Vagina (tissue), 2 donors: ENCODE measurements at places on chromosomes 13 and 19.

DNA sequence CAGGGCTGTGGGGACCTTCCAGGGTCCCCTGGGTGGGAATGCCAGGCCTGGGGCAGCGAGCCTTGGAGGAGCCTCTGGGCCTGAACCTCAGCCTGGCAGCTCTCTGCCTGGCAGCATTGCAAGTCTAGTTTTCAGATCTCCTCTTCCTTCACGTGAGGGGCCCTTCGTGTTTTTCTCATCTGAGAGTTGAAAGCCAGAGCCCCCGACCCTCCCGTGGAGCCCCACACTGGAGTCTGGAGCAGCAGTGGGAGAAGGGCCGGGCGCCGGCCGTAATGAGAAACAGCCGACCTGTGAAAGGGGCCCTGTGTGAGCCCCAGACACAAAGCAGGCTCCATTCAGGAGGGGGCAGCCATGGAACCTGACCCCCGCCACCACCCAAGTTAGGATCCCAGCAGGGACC is 19.3 kb downstream of the TMED1 start:
- no peak for DNase-seq

- no peak for DNase-seq
Measured at GRCh38 chr19:2150794-2151338, 500 bp downstream of the AP3D1 start.

GRCh38 chr19:1082165-1082927 is 12.8 kb downstream of the POLR2E start:
- DNase-seq = no peak

GRCh38 chr19:55118401-55118991 is 1.1 kb upstream of the PPP1R12C start:
- DNase-seq = no peak

- no peak for DNase-seq
Measured at GRCh38 chr13:36130552-36131221, 495 bp downstream of the DCLK1 start.

DNA sequence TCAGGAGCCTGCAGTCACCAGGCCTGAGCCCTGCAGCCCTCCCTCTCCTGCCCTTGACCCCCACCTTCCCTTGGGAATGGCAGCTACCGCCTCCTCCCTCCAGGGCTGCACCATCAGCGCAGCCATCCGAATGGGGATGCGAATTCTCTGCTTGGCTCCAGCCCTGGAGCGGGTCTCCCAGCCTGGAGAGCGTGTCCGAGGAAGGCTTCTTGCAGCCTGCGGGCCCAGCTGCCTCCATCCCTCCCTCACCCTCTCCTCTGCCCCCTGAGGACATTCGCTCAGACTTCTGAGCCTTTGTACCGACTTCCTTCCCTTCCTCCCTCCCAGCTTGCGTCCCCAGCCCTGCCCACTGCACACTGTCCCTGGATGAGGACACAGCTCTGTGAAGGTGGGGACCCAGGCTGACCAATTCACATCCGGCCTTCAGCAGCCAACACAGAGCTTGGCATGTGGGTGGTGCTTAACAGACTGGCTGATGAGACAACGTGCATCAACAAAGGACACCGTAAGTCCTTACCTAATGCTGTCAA is 6.0 kb upstream of the NKPD1 start:
- no peak for DNase-seq

DNA sequence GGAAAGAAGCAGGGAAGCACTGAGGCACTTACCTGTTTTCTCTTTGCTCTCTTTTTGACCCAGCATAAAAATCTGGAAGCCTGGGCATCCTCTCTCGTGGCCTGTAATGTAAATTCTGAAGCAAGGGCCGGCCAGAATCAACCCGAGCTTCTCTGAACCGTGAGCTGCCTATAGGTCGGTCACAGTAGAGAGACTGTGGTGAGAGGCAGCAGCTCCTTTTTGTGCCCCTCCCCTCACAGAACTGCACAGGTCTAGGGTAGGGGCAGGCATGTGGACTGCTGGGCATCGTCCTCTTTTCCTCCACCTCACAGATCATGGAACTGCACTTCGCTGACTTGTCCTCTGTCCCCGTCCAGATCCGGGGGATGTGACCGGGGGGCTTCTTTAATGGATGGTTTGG is 12.5 kb downstream of the FAM124A start:
- no peak for DNase-seq

DNA sequence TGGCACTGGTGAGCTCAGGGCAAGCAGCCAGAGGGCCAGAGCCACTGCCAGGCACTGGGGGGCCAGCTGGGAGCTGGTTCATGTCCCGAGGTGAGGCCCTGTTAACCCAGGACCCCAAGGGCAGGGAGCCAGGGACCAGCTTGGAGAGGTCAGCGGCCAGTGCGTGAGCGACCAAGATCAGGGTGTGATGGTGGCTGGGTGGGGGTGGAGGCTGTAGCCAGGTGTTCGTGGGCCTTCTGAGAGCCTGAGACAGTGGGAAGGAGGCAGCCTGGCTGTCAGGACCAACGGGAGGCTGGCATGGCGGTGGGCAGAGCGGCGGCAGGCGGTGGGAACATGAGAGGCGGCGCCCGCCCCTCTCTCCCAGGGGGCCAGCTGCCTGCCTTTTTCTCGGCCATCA is 8.1 kb upstream of the KPTN start:
- no peak for DNase-seq

DNA sequence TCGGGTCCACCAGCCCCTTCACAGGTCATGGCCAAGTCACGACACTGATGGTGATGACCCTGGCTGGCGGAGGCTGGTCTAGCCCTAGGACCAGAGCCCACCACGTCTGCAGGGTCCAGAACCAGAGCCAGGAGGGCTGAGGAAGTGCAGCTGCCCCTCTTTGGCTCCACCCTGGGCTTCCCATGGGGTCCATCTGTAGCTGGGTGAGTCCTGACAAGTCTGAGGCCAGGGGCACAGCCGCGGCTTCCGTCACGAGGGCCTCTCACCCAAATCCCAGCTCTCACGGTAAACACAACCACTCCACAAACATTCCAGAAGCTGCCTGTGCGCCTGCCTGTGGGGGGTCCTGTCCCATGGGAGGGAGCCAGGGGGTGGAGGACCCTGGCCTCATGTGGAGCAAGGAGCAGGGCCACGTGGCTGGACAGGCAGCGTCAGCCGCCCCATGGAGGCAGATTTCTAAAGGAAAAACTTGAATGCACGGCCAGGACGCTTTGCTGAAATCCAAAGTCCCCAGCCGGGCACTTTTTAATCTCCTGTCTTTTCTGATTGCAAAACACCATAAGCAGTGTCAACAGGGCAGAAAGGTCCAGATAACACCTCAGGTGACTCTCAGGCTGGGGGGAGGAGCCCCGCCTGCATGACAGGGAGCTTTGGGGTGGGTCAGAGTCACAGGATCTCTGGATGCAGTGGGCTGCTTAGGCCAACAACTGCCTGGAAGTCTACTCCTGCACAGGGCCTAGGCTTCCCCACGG is 29.9 kb downstream of the CEBPG start:
- no peak for DNase-seq

GRCh38 chr19:45528149-45528743 is 21.0 kb downstream of the VASP start:
- no peak for DNase-seq

- DNase-seq = no peak
Measured at GRCh38 chr19:49468199-49468598, 5.8 kb upstream of the FLT3LG start.

- no peak for DNase-seq
Measured at GRCh38 chr19:37931881-37932655, 25.1 kb downstream of the SIPA1L3 start.

DNA sequence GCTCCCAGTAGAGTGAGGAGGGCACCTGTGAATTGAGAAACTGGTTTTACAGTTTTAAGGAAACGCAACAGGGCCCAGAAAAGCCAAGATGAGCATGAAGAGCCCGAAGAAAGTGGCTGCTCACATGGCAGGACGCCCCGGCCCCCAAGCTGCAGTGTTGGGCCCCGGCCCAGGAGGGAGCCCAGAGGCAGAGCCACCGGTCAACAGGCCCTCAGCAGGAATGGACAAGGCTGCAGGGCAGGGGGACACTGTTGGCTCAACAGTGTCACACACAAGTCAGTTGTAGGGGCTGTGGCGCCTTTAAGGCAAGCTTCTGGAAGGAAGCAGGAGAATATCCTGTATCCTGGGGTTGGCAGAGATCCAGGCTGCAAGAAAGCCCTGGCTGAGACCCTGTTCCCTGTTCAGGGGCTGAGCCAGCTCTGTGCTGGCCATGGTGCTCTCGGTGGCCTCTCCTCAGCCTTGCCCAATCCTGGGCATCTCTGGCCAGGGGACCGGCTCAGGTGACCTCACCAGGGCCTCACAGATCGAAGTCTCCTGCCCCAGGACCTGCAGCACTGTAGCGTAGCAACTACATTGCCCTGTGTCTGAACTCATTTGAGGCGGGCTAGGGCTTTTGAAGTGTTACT is 28.0 kb downstream of the UPF1 start:
- DNase-seq = no peak

DNA sequence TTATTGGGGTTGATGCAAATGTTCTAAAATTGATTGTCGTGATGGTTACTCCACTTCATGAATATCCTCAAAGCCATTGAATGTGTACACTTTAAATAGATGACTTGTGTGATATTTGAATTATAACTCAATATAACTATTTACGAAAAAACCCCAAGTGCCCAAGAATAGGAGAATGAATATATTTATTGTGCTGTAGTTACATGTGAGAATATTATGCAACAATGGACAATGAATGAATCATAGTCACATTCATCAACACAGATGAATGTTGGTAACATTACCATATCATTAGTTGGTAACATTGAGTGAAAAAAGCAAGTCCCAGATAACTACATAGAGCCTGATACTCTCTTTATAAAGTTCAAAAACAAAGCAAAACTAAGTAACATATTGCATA is 127.8 kb upstream of the UBL3 start:
- DNase-seq = no peak

DNA sequence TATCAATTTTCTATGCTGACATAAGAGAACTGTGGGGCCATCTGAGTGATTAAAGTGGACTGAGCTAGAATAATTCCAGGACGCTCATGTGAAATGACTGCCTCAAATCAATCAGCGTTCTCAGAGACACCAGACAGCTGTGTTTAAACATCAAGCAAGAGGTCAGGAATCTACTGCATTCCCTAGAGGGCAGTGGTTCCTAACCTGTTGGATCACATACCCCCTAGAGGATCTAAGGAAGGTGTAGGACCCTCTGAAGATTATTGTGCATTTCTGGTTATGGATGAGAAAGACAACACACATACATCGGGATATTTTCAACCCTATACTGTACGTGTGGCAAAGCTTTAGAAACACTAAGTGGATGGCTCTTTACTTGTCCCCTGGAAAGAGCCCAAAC is 51.8 kb upstream of the FREM2 start:
- DNase-seq = no peak

DNA sequence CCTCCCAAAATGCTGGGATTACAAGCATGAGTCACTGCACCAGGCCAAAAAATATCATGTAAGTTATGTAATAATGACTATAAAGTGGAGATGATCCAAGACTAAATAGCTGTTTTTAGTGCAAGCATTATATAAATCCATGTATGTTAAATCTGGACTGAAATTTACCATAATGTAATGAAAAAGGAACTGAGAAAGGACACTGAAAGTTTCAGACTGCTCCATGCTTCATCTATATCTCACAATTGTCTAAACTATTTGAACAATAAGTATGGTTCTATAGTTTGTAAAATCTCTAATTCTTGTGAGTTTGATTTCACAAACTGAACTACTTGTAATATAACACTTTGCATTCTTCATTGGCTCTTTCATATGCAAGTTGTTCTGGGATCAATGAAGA is 2299.5 kb downstream of the PCDH9 start:
- DNase-seq = no peak

DNA sequence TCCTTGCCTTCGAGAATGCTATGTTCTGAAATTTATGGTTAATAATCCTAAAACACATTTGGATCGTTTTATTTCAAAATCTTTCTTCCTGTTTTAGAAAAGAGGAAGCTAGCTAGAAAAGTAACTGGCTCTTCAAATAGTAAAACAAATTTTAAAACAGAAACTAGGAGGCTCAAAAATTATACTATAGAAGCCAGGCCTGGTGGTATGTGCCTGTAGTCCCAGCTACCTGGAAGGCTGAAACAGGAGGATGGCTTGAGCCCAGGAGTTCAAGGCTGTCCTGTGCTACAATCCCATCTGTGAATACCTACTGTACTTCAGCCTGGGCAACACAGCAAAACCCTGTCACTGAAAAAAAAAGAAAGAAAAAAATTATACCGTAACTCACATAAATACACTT is 57.9 kb downstream of the ELF1 start:
- no peak for DNase-seq

GRCh38 chr19:21607449-21607848 is 102.0 kb downstream of the ZNF429 start:
- no peak for DNase-seq

- DNase-seq = no peak
Measured at GRCh38 chr13:19882231-19882630, 18.8 kb upstream of the ZMYM5 start.

GRCh38 chr13:30314069-30314468 is 6.7 kb upstream of the KATNAL1 start:
- no peak for DNase-seq
